Lung microvascular endothelial cell (primary cell): ENCODE measurements at places on chromosomes 4 and X. TPM values are rescaled to one million over a fixed set of nuclear protein-coding genes. Genes with fewer than 3 reads are reported as not detected.

IL21 gene
- not detected in 2 replicates for total RNA-seq

ITGB1BP2 gene
- 0.22 and 0.40 TPM in 2 replicates for total RNA-seq

DNA sequence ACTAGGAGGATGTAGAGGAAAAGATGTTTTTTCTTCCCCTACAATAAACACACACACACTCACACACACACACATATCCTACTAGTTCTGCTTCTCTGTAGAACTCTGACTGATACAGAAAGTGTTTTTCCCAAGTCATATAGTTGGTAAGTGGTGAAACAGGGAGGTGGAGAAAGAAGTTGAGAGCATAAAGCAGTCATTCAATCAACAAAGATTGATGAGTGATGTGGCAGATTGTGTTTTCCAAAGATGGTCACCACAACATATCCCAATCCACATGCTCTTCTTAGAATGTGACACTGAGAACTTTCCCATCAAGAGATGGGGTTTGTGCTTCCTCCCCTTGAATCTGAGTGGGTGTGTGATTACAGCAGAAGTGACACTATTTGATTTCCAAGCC lies 123.4 kb upstream of the ATP6AP2 start:
- DNase-seq: no peak

DNA sequence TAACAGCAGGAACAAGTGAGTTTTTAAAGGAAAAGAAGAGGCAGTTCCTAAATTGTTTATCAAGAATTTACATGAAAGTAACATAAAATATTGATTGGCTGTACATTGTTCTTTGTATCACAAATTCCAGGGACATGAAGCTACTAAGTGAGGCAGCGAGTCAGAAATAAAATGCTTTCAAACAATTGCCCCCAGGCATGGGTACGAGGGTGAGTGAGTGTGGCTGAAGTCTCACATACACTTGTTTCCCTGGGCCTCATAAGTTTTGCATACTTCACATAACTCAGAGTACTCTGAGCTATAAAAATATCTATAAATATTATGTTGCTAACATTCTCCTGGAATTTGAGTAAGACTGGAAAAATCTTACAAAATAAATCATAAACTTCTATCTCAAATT lies 511.6 kb upstream of the PRKX start:
- DNase-seq: no peak

DNA sequence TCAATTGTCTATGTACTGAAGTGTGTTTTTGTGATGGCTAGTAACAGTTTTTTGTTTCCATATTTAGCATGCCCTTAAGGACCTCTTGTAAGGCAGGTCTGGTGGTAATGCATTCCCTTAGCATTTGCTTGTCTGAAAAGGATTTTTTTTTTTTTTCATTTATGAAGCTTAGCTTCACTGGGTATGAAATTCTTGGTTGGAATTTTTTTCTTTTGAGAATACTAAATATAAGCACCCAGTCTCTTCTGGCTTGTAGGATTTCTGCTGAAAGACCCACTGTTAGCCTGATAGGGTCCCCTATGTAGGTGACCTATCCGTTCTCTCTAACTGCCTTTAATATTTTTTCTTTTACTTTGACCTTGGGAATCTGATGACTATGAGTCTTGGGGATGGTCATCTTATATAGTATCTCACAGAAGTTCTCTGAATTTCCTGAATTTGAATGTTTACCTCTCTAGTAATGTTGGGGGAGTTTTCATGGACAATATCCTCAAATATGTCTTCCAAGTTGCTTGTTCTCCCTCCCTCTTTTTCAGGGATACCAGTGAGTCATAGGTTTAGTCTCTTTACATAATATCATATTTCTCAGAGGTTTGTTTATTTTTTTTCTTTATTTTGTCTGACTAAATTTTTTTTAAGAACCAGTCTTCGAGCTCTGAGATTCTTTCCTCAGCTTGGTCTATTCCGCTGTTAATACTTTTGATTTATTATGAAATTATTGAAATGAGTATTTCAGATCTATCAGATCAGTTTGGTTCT lies 157.1 kb upstream of the PGRMC2 start:
- no peak for DNase-seq

DNA sequence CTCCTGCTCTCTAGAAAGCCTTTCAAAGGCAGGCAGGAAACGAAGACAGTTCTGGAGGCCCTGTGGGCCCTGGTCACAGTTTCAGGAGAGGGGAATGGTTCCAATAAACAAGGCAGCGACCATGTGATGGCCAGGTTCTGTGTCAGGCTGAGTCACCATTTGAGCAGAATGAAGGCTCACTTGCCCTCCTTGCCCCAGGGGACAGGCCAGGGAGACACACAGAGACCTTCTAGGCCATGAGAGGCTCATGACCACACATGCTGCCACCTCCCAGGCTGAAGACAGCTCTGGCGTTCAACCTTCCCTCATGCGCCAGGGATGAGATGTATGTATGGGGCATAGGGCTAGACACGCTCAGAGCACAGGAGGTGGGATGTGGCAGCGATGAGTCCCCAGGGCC lies 22.9 kb upstream of the TRIM2 start:
- DNase-seq: no peak

DNA sequence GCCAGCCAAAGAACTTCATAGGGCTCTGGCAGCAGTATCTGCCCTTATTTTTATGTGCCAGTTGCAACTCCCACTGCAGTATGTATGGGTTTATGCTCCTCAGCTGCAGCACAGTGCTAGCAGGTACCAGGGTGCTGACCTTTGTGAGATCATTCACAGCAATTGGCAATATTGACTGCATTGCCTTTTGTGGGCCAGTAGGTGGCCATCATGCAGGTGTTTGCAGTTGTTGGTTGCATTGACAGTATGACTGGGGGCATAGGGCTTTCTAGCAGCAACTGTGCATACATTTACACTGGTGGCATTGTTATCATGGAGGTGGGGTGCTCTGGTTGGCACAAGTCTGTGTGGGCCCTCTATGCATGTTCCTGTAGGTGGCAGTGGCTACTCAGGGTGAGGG lies 42.5 kb downstream of the FAAH2 start:
- peak; percentile 14 for DNase-seq
